Stimulated activated CD8-positive, alpha-beta memory T cell treated with anti-CD3 and anti-CD28 coated beads, Interleukin-4, amount 100 ng/mL, for 48 hours (primary cell): ENCODE measurements at places on chromosomes 16 and 17.
A peak's percentile ranks its signal among the peaks of the same experiment; 100 is the strongest.

GRCh38 chr16:27483088-27483437 is 66.7 kb downstream of the GTF3C1 start:
- DNase-seq: no peak

DNA sequence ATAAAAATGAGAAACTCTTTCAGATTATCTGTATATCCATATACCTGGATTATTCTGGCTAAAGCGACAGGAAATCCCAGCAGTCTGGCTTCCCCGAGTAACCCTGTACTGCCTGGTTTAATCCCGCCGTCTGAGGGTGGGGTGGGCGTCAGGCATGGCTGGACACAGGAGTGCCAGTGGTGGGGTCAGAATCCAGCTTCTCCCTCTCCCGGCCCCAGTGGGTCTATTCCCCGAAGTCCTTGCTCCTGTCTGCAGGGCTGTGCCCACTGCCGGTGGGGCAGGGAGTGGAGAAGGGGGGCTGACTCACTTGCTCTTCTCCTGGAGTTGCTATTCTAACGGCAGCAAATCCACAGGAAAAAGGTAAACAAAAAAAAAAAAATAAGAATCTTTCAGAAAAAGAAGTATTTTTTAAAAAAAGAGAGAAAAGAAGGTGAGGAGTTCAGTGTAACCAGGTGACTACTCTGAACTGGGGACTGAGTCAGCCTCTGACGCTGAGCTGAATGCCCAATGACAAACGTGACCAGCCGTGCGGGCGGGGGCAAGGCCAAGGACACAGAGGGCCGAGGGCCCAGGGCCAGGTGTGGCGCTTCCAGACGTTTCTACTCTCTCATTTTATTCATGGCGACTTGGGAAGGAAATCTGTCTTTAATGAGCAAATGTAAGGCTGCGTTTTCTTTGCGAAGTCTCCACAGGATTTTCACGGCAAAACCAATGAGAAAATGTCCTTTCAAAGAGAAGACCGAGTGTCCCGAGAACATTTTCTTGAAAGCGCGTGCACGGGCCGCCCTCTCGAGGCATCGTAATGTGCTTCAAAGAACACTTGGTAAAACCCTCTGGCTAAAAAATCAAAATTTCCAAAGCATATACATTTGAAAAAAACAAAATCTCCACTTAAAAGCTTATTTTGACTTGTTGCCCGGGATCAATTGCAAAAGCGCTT is 20.2 kb downstream of the FOXF1 start:
- DNase-seq: no peak

- DNase-seq: no peak
Observed at GRCh38 chr16:58497935-58498334, 2.0 kb upstream of the NDRG4 start.

GRCh38 chr16:2894231-2894630 is 11.2 kb downstream of the FLYWCH2 start:
- DNase-seq: no peak

GRCh38 chr17:48541577-48542113 is 3.3 kb downstream of the HOXB2 start:
- peak; percentile 59 for DNase-seq

DNA sequence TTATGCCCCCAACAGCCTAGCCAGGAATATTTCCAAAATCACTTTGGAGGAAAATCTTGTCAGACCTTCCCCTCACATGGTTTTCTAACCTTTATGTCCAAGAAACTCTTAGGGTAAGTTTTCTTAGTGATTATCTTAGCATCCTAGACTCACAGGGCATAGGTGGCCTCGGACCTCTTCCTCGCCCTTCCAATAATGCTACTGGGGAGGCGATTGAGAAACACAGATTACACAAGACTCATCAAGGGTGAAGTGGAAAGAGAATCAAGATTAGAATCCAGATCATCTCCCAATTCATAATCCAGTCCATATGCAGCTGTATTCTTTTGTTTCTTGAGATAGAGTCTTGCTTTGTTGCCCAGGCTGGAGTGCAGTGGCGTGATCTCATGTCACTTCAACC is 358.4 kb upstream of the CDH5 start:
- no peak for DNase-seq

DNA sequence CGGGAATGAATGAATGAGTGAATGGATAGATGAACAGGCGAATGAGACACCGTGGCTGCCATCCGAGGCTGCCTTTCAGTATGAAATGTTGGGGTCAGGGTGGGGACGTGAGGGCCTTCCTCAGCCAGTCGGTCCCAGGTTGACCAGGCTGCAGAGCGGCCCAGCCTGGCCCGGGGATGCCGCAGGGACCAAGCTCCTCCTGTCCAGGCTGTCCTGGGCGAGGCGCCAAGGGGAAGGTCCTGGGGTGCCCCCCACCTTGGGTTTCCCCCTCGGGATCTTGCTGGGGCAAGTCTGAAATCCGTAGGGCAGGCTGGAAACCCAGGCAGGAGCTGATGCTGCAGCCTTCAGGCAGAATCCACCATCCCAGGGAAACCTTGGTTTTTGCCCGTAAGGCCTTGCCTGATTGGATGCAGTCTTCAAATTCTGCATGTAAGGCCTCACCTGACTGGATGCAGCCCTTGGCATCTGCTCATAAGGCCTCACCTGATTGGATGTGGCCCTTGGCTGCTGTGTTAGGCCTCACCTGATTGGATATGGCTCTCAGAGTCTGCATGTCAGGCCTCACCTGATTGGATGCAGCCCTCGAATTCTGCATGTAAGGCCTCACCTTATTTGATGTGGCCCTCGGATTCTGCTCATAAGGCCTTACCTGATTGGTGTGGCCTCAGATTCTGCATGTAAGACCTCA is 61.7 kb upstream of the ZNF469 start:
- DNase-seq: peak; percentile 36

DNA sequence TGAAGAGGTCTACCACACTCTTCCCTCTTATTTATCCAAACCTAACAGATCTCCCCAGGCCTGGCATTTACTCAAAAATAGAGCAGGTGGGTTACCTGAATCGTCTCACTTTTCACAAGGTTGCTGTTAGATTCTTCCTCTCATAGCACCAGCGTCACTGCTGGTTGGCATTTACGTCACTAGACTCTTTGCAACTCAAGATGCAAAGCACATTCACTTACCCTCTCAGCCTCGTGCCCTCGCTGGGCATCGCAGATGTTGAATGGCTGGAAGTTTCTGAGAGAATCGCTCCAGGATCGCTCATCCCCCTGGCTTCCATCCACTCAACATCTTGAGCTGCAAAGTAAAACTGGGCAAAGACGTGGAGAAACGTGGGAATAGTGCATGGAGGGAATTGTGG is 21.9 kb downstream of the GSG1L start:
- DNase-seq: no peak

GRCh38 chr17:32174889-32175288 is 32.6 kb downstream of the RHOT1 start:
- DNase-seq: no peak

GRCh38 chr17:82330322-82331239 is 3.0 kb downstream of the SECTM1 start:
- DNase-seq: no peak

- DNase-seq: no peak
Observed at GRCh38 chr16:79329166-79329521, 271.4 kb downstream of the MAF start.

GRCh38 chr17:61260071-61260797 is 139.4 kb upstream of the TBX2 start:
- DNase-seq: no peak

DNA sequence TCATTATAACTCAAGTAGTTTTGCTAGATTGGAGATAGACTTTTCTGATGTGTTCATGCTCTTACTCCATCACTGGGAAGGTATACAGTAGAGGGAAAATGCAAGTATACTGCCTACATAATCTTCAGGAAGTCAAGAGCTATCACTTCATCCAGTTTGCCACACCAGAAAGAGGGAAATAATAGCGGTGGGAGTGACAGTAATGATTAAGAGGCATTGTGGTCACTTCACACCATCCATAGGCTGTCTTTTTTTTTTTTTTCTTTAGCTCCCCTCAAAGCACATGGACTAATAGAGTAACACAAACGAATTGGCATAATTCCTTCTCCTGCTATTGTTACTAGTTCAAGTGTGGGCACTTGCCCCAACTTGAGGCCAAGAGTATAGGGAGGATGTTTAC is 28.4 kb upstream of the HLF start:
- no peak for DNase-seq

DNA sequence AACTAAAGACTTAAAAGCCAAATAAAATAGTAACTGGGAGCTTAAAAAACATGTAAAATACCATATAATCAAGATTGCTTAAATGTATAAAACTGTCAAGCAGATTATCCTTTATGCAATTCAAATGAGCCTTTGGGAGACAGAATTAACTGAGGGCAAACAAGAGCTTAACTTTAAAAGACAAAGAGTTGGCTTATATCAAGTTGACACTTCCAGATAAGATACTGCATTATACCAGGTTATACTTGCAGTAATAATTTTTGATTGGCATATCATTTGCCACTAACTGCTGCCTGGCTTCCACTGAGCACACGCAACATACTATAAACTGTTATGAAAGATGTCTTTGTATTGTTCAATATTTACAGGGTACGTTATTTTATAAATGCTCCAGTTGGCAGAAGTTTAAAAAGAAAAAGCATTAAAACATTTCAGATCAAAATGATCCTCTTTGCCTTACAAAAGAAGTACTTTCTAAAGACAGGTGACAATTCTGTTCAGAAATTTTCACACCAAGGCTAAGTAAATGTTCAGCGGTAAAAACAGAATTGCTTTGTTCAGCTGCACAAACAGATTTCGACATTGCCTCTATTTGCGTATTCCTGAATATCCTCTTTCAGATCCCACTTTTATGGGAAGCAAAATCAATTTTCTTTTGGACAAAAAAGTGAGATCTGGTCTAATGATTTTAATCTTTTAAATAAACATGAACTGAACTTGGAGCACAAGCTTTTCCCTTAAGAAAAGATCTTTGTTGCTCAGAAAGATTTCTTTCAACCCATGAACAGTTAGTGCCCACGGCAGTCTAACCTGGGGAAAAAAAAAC is 50.7 kb downstream of the TOX3 start:
- no peak for DNase-seq

DNA sequence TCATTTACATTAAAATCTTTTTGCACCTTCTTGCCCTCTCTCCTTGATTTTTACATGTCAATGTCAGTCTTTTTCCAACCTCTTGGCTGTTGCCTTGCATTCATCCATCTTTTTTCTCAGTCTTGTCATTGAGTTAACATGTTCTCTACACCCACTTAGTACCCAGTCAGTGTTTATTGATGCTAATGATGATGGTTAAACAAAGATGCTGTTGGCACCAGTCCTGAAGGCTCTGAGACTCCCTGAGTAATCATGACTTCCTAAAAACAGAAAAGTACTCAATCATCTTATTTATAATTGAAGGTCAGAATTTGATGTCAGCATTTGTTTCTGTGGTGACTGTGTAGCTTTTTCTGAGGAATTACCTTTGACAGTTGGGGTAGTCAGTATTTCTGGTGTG is 104.5 kb downstream of the NLK start:
- no peak for DNase-seq

DNA sequence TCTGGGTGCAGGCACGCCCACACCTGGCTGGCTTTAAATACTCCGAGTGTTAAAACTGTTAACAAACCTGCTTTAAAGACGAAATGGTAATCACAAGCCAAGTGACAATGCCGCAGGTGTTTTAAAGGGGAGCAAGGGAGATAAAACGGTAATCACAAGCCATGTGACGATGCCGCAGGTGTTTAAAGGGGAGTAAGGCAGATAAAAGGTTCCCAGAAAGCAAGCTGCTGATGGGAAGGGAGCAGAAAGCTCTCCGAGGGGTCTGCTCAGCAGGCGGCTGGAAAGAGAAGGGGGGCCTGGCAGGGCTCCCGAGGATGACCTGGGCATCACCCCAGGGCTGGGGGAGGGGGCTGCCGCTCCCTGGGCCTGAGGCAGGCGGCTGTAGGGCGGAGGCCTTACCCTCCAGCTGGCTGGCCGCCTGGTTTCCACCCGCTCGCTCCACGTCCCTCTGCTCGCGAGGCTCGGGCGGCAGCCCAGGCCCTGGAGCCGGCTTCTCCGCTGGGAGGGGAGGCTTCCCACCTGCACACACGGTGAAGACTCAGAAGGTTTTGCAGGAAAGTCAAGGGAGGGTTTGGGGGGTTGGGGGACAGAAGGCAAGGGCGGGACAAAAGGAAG is 12.1 kb downstream of the NDUFAF8 start:
- DNase-seq: no peak

DNA sequence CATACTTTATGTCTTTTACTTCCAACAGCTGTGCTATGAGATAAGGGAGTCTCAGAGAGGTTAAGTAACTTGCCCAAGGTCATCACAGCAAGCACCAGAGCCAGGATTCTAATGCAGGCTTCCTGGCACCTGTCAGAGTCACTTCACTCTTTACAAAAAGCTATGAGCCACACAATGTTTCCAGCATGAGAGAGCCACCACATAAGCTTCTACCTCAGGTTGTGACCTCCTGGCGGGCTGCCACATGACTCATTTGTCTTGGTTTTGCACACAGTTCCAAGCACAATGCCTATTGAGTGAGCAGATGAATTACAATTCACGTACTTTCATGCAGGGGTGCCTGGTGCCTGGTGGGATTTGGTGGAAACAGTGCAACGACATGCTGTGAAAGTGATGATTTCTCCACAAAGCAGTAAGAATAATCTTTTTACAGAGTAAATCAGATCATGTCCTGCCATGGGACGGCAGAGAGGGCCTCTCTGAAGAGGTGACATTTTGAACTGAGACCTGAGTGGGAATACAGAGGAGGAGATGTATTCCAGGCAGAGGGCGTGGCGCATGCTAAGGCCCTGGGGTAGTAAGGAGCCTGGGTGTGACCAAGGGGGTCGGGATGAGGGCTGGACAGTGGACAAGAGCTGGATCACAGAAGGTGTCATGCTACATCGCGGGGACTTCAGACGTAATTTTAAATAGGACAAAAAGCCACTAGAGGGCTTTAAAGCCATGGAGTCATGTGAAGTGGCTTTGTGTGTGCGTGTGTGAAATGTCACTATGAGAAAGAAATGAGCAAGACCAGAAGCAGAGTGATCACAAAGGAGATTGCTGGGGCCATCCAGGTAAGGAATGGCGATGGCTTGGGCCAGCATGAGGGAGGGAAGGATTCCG is 53.4 kb downstream of the CACNG3 start:
- peak; percentile 82 for DNase-seq

DNA sequence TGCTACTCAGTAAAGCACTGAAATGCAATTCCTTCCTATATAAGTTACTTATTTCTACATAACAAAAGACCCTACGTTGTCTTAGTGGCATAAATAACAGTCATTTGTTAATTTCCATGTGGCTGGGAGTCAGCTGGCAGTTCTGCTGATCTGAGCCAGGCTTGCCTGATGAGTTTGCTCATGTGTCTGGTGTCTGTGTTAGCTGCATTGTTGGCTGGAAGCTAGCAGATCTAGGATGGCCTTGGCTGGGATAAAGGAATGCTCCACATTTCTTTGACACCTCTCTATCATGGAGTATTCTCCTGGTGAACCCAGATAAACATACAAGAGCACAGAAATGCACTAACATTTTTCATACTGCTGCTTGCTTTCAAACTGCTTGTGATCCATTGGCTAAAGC is 264.4 kb upstream of the MON1B start:
- DNase-seq: no peak

DNA sequence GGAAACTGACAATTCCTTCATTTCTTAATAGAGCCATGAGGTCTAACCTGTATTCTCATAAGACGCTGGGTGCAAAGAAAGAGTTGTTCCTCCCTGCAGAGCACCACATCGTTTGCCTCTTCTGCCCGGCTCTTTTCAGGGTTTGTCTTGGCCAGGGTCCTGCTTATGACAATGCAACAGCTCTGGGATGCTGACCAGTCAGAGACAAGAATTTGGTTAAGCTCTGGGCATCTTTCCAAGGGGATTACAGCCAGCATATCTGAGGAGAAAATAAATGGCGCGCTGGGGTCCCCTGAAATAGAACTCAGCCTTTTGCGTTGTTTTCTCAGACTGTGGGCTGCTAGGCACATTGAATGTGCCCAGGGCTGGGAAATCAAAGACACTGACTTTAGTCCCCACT is 128.6 kb downstream of the SHISA6 start:
- no peak for DNase-seq

- peak; percentile 74 for DNase-seq
Observed at GRCh38 chr17:81142301-81143199, 22.8 kb upstream of the PVALEF start.
